ENCODE measurements at places on chromosomes 5 and 9.
A peak's percentile ranks its signal among the peaks of the same experiment; 100 is the strongest.

DNA sequence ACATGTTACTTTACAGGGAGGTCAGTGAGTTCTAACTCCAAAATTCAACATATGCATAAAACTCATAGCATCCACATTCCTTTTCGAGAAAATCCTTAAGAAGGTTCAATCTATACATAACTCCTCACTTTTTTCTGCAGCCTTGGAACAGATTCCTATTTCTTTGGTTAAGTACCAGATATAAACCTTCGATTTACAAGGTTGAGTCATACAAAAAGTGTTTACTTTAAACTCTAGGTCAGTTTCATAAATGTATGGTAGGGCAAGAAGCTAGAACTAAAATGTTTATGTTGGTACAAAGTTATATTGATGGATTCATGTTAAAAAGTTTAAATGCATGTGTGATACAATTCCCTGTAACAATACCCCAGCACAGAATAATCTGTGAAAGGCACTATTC lies 19.4 kb downstream of the CDKN2AIPNL start:
- no peak for DNase-seq

- DNase-seq = no peak
These were observed 114.6 kb downstream of the ACTBL2 start for GRCh38 chr5:57368010-57368409.

- no peak for DNase-seq
These were observed 42.9 kb downstream of the RIC1 start for GRCh38 chr9:5671711-5672353.

DNA sequence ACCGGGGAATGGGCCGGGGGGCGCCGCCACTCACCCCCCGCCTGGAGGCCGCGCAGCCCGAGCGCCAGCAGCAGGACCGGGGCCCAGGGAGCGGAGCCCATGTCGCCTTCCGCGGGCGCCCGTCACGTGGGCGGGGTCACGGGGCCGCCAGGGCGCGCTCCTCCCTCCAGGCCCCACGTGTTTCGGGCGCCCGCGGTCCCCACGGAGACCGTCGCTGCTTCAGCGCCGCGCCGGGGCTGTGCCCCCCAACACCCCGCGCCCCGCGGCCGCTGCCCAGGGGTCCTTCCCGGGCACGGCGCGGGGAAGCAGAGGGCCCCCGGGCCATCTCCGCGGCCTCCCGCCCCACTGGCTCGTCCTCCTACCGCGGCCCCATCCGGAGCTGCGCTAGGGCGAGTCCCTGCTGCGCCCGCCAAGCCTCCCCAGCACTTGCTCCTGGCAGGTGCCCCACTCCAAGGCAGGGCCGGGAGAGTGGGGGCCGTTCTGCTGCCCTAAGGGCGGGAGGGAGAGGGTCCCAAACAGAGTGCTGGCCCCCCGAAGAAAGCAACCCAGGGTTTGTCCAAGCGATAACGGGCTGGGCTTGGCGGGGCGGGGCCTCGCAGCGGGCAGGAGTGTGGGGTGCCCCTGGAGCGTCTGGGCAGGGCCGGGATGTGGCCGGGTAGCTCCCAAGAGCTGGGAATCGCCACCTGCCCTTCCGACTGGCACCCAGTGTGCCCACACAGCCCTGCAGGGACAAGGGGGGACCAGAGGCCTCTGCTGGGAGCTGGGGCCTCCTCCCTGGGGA lies at the start of gene DPP7:
Gene DPP7 (minus strand): TSS at position 121 of the 781 bp plus-strand sequence. CDS start 20 bp downstream, at position 101.
- DNase-seq = no peak

GRCh38 chr9:121303456-121304451 lies 35.8 kb downstream of the GSN start:
- no peak for DNase-seq

- no peak for DNase-seq
These were observed 19.1 kb upstream of the IFNB1 start for GRCh38 chr9:21096901-21097255.

DNA sequence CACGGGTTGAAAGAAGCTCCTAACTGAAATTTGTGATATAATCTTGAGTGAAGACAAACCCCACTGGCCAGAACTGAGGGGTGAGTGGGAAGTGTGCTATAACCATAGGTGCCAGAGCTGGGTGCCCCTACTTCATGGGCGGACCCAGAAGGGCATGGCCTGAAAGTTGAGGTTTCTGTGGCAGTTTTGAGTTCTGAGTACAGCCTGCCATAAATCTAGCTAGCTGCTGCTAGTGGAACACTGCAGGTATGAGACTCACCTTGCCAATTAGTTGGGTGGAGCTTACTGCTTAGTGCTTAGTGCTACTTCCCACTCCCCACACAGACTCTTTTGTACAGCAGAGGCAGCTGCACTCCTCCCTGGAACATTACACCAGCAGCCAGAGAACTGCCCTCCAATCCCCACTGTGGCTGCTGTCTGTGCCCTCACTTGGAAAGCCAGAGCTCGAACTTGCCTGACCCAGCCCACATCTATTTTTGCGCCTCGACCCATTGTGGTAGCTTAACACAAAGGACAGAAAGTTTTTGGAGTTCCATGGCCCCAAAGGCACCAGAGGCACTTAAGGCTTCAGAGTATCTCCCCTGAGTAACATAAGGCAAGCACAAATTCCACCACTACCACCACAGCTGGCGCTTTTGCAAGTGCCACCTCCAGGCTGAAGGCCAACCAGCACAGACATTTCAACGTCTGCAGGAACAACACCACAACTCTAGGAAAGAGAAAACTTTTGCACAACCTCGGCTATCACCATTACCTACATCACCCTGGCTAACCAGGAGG lies 27.1 kb upstream of the PTGER4 start:
- no peak for DNase-seq

DNA sequence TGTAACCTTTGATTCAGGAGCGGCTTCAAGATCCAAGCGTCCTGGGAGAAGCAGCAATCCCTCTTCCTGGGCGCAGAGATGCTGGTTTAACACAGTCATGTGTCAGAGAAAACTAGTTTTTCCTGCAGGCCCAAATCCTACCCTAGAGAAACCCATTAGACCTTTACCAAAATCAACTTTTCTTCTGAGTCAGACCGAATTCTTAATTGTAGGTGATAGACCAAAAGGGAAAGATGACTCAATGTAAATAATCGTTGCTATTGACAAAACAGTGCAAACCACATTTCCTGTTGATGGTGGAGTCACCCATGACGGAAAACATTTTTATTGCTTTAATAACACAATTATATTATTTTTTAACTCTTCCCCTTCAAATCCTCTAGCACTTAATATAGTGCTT lies 40.1 kb downstream of the SLC1A1 start:
- no peak for DNase-seq

GRCh38 chr9:70449461-70449860 lies 35.0 kb upstream of the KLF9 start:
- no peak for DNase-seq

DNA sequence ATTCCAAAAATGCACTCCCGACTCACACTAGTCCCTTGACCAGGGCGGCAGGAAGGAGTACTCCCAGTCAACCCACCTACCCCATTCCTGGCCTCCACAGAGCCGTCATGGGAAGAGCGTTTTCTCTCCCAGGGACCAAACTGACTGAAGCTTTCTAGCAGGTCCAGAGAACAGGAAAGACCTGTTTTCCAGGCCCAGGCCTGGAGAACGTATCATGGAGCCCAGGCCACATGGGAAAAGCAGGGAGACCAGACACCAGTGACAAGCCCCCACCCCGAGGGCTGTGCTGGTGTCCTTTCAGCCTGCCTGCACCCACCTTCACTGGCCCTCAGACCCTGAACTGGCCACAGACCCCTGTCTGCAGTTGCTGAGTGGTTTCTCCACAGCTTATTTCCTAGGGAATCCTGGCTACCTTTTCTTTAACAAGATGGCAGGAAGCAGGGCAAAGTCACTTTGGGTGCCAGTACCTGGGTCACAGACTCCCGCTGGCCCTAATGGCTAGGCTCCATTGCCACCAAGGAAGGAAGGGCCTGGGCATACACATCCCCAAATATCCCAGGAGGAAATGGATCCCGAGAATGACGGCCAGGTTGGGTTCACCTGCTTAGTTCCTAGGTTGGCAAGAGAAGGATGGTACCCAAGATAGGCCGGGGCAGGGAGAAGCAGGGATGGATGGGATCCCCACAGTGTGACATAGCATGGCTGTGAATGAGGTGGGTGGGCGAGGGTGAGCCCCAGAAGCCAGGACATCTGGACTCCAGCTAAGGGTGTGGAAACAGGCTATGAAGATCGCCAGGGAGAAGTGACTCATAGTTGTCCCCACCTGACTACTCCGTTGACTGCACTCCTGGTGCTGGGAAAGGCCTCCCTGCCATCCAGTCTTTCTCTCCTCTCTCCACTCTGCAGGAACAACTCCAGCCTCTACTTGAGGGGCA lies 12.2 kb downstream of the CCNI2 start:
- no peak for DNase-seq

DNA sequence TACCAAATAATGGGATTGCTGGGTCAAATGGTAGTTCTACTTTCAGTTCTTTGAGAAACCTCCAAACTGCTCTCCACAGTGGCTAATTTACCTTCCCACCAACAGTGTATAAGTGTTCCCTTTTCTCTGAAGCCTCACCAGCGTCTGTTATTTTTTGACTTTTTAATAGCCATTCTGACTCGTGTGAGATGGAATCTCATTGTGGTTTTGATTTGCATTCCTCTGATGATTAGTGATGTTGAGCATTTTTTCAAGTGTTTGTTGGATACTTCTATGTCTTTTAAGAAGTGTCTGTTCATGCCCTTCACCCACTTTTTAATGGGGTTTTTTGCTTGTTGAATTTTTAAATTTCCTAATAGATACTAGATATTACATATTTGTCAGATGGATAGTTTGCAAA lies 28.4 kb upstream of the SUSD1 start:
- DNase-seq = no peak

DNA sequence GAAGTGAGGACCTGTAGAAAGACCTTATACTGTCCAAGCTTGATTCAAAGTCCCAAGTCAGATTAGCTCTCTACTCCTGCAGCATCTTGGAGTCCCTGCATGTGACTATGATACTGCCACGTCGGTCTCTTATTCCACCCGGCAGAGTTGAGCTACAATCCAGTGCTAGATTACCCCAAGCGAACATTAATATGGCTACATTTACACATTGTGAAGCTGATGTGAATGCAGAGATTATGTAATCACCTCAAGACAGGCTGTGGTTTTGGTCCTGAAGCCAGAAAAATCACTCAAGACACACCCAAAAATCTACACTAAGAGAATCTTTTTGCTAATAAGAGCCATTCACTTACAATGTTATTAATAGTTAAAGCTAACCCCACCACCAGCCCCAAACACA lies 116.7 kb downstream of the GNA14 start:
- no peak for DNase-seq

- no peak for DNase-seq
These were observed 7.8 kb upstream of the VLDLR start for GRCh38 chr9:2613730-2614271.

GRCh38 chr5:56055287-56055686 lies 60.5 kb upstream of the IL6ST start:
- no peak for DNase-seq

DNA sequence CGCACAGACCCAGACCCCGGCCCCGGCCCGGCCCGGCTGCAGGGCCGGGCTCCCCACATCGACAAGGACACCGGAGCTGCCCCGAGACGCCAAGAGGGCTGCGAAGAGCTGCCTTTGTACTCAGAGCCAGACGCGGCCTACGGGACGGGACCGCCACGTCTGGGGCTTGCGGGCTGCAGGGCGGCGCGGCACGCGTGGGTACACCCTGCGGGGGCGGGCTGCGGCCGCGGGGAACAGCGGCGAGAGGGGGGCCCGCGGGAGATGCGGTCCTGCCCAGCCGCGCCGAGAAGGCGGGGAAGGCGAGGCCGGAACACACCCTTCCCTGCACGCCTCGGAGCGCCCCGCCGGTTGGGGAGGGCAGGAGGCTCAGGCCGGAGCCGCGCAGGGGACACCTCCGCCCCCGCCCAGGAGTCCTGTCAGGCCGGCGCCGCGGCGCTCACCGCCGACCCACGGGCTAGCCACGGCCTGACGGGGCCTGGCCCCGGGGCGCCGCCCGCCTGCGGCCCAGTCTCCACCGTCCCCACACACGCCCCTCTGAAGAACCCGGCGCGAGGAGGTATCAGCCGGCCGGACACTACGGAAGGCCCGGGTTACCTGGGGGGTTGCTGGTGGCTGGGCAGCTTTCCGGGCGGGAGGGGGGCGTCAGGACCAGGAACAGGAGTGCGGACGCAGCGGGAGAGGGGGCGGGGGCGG lies 478 bp downstream of the RAB14 start:
- DNase-seq = no peak

DNA sequence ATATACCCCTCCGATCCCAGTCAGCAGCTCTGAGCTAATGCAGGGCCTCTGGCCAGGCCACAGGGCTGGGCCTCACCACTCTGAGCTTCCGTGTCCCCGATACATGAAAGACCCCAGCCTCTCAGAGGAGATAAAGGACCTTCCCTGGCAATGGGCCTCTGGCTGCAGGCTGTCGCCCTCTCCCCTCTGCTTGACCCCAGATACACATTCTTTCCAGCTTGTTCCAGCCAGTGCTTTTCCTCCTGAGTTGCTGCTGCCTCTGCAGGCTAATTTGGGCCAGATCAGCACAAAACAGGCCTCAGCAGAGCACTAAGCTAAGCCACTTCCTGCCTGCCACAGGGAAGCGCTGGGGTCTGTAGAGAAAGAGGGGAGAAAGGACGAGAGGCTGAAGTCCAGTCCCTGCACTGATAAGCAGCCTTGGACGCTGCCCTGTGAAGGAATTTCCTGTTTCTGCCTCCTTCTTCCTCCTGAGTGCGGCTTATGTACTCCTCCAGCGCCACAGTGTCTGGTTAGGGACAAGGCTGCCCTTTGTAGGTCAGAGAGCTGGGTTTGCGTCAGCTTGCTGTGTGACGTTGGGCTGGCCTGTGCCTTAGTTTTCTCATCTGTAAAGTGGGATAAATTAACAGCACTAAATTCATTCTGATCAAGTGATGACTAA lies 73.0 kb upstream of the IL17B start:
- DNase-seq = no peak

- no peak for DNase-seq
These were observed 405.9 kb downstream of the TLE4 start for GRCh38 chr9:79977510-79978197.

- DNase-seq = no peak
These were observed 35.3 kb upstream of the SPDL1 start for GRCh38 chr5:169548315-169548714.

- no peak for DNase-seq
These were observed 1087.7 kb upstream of the ARRDC3 start for GRCh38 chr5:92470770-92471169.

DNA sequence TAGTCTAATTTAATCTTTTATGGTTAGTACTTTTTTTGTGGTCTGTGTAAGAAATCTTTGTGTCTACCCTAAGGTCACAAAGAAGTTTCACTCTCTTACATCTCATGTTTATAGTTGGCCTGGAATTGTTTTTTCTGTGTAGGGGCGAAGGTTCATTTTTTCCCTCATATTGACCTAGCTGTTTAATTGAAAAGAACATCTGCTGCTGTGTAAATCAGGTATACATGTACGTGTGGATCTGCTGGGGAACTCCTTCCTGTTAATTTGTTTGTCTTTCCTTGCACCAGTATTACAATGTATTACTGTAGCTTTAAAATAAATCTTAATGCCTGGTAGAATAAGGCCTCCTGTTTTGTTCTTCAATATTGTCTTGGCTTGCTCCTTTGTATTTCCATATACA lies 37.8 kb downstream of the EXOSC2 start:
- DNase-seq = peak; percentile 43
